ENCODE measurements at places on chromosomes 3 and 15.

GRCh38 chr15:98581715-98582114, 66.6 kb upstream of the IGF1R start:
- DNase-seq = no peak

DNA sequence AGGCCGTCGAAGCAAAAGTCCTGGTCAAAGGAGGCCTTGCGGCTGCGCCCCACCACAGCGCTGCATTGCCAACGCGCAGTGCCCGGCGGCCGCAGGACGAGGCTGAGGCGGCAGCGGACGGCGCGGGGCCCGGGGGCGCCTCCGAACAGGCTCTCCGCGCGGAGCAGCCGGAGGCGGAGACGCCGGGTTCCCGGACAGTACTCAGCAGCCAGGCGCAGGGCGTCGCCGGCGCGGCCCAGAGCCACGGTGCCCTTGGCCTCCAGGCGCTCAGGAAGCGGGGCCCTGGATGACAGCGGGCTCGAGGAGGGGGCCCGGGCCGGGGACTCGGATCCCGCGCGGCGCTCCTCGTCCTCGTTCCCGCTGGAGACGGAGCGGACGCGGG, 1.1 kb downstream of the C2CD4B start:
- DNase-seq = no peak

DNA sequence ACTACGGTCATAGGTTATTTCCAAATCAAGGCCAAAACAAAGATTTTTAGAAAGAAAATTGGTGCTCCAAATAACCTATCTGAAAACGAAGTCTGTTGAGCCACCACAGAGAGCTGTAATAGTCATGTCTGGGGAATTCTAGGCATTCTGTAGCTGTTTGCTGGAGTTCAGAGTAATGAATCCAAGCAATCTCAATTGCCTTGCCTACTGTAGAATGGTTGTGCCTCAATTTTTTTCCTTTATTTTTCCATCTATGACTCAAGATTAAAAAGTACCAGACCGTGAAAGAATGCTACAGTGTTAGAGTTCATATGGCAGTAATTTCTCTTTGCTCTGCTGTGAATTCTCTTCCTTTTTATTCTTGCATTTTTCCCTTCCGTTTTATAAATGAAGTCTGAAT, 1007.2 kb upstream of the ALCAM start:
- no peak for DNase-seq

- DNase-seq = no peak
Observed at GRCh38 chr3:186519021-186519658, 25.0 kb downstream of the CRYGS start.

GRCh38 chr3:159380891-159381290, 579.0 kb downstream of the MFSD1 start:
- DNase-seq = no peak

DNA sequence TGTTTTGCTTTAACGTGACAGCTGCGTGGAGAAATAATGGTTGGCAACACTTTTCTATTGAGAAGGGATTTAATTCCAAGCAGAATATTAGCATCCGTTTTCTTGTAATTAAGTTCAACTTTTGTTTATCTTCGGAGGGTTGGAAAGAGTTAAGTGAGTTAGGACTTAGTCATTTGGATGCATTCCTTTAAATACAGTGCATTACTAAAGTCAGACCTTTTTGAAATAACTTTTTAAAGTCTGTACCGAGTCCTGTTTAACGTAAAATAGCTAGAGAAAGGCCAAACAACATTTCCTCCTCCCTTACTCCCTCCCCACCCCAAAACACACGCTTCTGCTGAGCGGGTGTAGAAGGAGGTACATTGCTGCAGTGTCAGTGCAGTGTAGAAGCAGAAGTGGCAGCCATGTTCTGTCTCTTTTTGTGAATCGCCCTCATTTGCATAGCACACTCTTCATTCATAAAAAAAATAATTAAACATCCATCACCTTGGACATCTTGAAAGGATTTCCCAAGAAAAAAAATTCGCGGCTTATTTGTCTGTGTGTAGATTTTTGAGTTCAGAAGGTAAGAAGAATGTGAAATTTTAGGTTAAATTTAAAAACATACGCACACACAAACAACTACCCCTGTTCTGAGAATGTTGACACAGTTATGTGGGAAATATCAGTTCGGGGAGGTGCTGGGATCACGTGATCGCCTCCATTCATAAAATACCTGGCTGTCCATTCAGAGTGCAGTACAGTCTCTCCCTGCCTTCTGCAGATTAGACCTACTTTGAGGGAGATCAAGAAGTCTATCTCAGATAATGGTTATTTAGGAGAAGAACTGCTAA, 1.6 kb downstream of the SPRED1 start:
- peak; percentile 81 for DNase-seq

- DNase-seq = no peak
Observed at GRCh38 chr3:71987089-71987735, 202.3 kb upstream of the PROK2 start.

DNA sequence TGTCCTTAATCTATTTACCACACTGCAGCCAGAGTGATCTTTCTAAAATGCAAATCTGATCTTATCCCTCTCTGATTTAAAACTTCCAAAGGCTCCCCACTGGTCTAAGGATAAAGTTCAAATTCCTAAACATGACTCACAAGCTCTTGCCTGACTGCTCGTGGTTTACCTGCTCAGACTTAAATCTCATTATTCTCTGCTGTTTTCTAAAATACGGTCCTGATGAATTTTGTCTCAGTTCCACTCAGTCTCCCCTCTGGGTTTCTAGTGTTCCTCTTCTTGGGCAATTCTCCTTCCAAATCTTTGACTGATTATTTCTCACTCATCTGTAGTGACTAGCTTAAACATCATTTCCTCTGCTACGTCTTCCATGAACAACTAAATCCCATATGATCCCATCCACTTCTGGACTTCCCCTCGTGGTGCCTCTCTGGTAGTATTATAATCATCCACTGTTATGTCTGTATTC, 108.3 kb downstream of the P3H2 start:
- no peak for DNase-seq

- DNase-seq = no peak
Observed at GRCh38 chr15:66947471-66947870, 117.9 kb upstream of the SMAD3 start.

- no peak for DNase-seq
Observed at GRCh38 chr15:73504885-73505284, 61.9 kb downstream of the REC114 start.

- no peak for DNase-seq
Observed at GRCh38 chr3:132595014-132595413, 2.1 kb upstream of the ACKR4 start.

DNA sequence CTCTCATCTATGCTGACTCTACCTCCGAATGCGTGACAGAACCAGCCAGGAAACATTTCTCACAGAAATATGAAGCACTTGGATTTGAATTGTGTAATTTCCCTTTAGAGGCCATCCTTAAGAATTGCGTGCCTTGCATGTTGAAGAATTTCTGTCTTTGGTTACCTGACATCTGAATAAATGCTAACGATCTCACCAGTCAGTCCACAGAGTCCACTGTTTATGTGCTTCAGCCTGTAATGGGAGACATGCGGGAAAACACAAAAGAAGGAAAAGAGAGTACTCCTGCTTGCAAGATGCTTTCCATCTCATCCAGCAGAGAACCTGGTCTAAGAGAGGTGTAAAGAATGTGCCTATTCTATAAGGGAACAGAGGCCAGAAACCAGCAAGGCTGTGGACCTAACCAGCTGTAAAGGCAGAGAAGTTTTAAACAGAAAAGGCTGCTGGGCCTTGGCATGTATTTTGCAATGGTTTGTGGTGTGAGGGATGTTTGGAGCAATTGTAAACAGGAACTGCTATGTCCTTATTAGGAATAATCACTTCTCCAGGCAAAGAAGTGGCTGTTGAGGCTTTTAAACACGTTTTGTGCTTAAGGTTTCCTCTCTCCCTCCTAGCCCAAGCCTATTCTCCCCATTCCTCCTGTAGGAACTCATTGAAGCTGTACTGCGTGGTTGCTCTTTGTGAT, 36.4 kb upstream of the BOC start:
- DNase-seq = no peak

DNA sequence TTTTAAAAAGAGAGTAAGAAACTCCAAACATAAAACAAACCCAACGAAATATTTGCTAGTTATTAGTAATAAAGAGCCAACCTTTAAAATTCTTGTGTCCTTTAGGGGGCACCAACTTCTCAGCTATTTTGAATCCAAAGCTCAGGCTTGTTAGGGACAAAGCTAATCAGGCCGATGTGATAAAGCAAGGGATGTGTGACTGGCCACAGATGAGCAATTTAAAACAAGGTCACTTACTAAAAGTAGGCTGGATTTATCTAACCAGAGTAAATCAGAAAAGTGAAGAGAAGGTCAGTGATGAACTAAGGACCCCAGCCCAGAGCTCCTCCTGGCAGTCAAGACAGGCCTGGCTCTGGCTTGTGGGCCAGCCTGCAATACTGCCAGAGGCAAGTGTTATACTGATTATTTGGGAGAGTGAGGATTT, 108.5 kb downstream of the CYP19A1 start:
- peak; percentile 70 for DNase-seq

DNA sequence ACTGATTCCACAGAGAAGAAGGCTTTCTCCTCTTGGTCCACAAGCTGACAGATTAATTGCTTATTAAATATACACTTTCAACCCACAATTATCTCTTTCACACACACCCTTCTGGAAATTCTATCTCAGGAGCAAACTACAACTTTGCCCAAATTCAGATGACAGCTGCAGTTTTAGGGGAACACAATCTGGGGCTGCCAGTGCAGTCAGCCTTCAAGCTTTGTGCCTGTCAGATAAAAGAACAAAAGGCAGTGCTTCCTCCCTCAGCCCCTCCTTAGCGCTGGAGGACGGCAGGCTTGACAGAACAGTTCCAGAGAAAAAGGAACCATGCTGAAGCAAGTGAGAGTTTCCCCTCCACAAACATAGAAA, 99.6 kb downstream of the TMCC1 start:
- DNase-seq = peak; percentile 78

DNA sequence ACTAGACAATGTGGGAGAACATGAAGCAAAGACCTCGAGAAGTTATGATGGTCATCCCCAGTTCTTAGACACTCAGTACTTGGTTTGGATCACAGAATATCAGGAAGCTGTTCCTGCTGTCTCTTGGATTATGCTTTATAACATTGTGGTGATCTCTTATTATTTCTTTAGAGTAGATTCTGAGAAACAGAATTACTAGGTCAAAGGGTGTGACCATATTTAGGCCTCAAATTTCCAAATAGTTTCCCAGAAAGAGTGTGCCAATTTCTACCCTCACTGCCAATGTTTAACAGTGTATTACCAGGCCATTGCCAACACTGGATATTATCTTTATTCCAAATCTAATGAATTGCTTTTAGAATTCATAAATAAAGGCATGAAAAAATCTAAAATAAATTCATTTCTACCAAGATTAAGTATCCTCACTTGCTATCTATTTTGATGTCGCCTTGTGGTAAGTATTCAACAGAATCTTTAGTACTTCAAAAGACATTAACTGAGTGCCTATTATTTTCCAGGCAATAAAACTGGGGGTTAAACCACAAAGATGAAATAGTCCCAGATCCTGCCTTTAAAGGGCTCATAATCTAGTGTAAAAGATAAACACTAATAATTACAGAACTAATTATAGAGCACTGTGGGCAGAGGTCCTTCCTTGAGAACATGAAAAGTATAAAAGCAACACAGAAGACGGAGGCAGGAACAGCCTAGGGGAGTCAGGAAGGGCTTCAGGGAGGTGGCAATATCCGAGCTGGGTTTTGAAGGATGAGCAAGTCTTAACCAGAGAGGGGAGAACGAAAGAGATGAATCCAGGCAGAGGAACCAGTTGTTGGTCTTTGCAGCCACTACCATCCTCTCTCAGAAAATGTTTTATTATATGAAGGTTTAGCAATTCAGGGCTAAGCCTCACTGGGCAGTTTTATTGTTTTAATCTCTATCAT, 86.8 kb downstream of the IGF2BP2 start:
- DNase-seq = no peak

DNA sequence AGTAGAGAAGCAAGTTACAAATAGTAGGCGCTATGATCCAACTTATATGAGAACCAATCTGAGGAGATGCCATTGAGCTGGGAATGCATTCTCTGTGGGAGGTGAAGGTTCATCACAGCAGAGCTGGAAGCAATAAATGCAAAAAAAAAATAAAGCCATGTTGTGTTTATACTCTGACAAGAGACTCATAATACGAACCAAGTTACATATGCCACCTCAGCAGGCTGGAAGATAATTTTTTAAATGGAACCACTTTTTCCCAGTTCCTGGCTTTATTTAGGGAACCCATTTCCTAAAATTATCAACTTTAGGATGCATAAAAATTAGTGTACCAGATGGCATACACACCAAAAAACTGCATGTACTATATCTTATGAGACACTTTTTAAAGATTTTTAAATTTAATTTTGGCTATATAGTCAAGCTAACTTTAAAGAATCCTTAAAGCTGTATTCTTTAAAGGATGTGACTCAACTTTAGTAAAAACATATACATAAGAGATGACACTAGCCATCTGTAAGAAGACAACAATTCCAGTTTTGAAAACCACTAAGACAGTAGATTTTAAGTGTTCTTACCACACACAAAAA, 23.6 kb upstream of the SETMAR start:
- no peak for DNase-seq

GRCh38 chr3:8653800-8654408, 9.3 kb upstream of the SSUH2 start:
- DNase-seq = peak; percentile 48

GRCh38 chr15:50181969-50182218, at the start of gene SLC27A2:
TSS of gene SLC27A2 (plus strand) at chr15:50182196. CDS start at chr15:50182428, 232 bp downstream.
- DNase-seq = peak; percentile 19

DNA sequence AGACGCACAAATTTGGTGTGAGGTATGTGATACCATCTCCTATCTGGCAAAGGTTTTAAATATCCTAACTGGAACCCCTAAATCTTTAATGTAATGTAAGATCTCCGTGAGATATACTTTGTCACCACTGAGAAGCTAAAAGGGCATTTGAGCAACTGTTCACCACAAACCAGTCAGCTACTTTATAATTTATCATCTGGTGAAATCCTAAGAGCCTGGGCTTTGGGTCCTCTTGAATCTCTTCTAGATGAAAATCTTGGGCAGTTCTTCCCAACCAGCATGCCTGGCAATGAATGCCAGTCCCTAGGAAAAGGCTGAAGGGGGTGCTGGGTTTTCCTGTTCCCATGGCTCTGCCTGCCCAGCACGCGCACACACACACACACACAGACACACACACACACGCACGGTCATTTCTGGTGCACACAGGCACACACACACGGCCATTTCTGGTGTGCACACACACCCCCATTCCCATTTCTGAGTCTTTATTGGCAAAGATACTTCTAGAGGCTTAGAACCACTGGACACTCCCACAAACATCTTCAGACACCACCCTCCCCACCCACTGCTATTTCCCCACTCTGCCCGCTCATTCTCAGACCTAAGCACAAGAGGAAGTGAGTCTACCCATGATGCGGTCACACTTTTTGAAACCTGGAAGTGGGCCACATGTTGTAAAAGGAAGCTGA, 72.6 kb downstream of the MYO1E start:
- DNase-seq = peak; percentile 81

- no peak for DNase-seq
Observed at GRCh38 chr3:126112531-126113237, 28.8 kb upstream of the SLC41A3 start.

- DNase-seq = peak; percentile 47
Observed at GRCh38 chr3:44654039-44654438, 5.5 kb downstream of the ZNF35 start.

Data from Ammon's horn (tissue), 1 donor.